Astrocyte (in vitro differentiated cells and primary cell): ENCODE measurements at places on chromosomes 6 and 20.

GRCh38 chr6:160386869-160387530 lies 38.8 kb downstream of the SLC22A3 start:
- no peaks in the 10 kb centered on the region for H3K27me3 ChIP-seq
- no peaks in the 10 kb centered on the region for H3K36me3 ChIP-seq
- H3K4me3 ChIP-seq: no peak overlapping the region
- H3K4me1 ChIP-seq: no peaks in the 10 kb centered on the region
- H3K27ac ChIP-seq: no peak overlapping the region
- no peak for DNase-seq

DNA sequence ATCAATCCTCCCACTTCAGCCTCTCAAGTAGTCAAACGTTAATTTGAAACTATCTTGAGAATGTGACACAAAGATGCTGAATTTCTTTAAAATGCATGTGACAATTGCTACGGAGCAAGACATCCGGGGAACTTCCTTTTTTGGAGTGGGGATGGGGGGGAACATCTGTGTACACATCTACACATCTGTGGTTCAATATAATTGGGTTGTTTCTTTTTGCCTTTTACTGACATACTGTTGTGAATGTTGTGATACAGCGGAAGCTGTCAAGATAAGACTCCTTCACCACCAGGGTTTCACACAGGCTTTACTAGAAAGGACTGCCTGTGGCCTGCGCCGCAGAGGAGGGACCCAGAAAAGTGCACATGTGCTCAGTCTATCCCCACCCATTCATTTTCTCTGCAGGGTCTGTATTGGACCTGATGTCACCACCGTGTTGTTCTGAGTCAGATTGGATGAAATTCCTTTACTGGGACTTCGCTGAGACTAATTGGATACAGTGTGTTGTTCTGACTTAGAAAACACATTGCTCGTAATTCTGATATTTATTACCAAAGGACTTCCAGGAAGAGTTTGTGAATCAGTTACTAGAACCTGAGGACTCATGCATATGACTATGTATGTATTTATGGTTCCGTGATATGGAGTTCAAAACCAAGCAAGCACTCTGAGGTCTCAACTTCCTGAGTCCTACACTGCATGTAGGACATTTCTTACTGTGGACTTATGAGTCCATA lies 98.7 kb upstream of the SGK1 start:
- no peak overlapping the region for H3K4me3 ChIP-seq
- no peaks in the 10 kb centered on the region for H3K27me3 ChIP-seq
- H3K4me1 ChIP-seq: peaks cover 31% of the 10 kb centered on the region
- peak; percentile 75 for DNase-seq
- peak overlapping the region; percentile 77 for H3K27ac ChIP-seq
- H3K36me3 ChIP-seq: no peaks in the 10 kb centered on the region

GRCh38 chr6:20704325-20705025 lies 170.2 kb downstream of the CDKAL1 start:
- no peak overlapping the region for H3K4me3 ChIP-seq
- no peaks in the 10 kb centered on the region for H3K27me3 ChIP-seq
- no peaks in the 10 kb centered on the region for H3K36me3 ChIP-seq
- no peak for DNase-seq
- H3K4me1 ChIP-seq: peaks cover 5% of the 10 kb centered on the region

DNA sequence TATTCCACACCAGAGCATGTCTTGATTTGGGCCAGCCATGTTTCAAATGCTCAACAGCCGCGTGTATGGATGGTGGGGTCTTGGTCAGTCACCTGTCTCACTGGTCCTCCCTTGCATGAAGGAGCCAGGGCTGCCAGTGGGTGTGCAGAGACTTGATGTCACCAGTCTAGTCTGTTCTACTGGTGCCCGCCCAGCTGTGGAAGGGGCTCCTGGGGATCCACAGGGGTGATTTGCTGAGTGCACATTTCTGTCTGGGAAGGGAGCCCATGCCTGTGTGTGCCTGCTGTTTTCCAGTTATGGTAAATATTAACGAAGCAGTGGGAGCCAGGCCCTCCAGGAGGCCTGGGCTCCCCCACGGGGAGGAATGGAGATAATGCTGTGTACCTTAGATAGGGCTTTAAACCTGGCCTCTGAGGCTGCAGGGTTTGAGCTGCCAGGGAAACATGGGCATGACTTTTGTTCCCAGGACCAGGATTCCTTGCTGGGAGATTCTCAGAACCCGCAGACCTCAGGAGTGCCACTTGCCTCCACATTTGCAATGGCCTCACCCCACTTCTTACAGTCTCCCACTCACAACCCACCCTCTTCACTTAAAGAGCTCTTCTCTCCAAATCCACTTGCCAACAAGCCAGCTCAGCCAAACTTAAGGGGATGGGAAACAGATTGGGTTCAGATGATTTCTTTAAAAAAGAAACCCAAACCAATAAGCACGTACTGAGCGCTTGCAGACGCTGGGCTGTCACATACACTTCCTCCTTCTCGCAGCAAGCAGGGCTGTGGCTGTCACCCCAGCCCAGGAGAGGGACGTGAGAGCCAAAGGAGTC lies 54.1 kb downstream of the VEGFA start:
- DNase-seq: no peak
- H3K27ac ChIP-seq: no peak overlapping the region
- H3K36me3 ChIP-seq: no peaks in the 10 kb centered on the region
- peaks cover 27% of the 10 kb centered on the region for H3K27me3 ChIP-seq

- H3K4me1 ChIP-seq: peaks cover under 1% of the 10 kb centered on the region
- H3K4me3 ChIP-seq: no peak overlapping the region
- H3K27me3 ChIP-seq: no peaks in the 10 kb centered on the region
- no peak for DNase-seq
- H3K27ac ChIP-seq: no peak overlapping the region
Measured at GRCh38 chr6:151351731-151352130, 39.6 kb downstream of the ZBTB2 start.

GRCh38 chr6:75421316-75422023 lies 72.1 kb downstream of the FILIP1 start:
- peaks cover 4% of the 10 kb centered on the region for H3K4me1 ChIP-seq
- H3K36me3 ChIP-seq: no peaks in the 10 kb centered on the region
- no peaks in the 10 kb centered on the region for H3K27me3 ChIP-seq
- H3K27ac ChIP-seq: no peak overlapping the region
- DNase-seq: no peak
- H3K4me3 ChIP-seq: no peak overlapping the region

GRCh38 chr20:19761326-19761725 lies 3.3 kb downstream of the RIN2 start:
- no peaks in the 10 kb centered on the region for H3K27me3 ChIP-seq
- peaks cover 10% of the 10 kb centered on the region for H3K4me1 ChIP-seq
- no peaks in the 10 kb centered on the region for H3K36me3 ChIP-seq
- H3K27ac ChIP-seq: no peak overlapping the region
- DNase-seq: no peak
- no peak overlapping the region for H3K4me3 ChIP-seq

- peak overlapping the region; percentile 95 for H3K27ac ChIP-seq
- DNase-seq: peak; percentile 55
- peaks cover 11% of the 10 kb centered on the region for H3K36me3 ChIP-seq
- H3K4me1 ChIP-seq: peaks cover 18% of the 10 kb centered on the region
Measured at GRCh38 chr6:139376604-139377218, 2.3 kb upstream of the CITED2 start.

GRCh38 chr20:2152317-2152716 lies 50.7 kb downstream of the STK35 start:
- H3K27me3 ChIP-seq: no peaks in the 10 kb centered on the region
- no peaks in the 10 kb centered on the region for H3K36me3 ChIP-seq
- no peak overlapping the region for H3K27ac ChIP-seq
- no peak overlapping the region for H3K4me3 ChIP-seq

- H3K27ac ChIP-seq: no peak overlapping the region
- no peaks in the 10 kb centered on the region for H3K27me3 ChIP-seq
- H3K4me1 ChIP-seq: peaks cover 2% of the 10 kb centered on the region
- no peak overlapping the region for H3K4me3 ChIP-seq
- no peak for DNase-seq
- H3K36me3 ChIP-seq: peaks cover 5% of the 10 kb centered on the region
Measured at GRCh38 chr6:125906158-125906998, 50.2 kb upstream of the HINT3 start.

DNA sequence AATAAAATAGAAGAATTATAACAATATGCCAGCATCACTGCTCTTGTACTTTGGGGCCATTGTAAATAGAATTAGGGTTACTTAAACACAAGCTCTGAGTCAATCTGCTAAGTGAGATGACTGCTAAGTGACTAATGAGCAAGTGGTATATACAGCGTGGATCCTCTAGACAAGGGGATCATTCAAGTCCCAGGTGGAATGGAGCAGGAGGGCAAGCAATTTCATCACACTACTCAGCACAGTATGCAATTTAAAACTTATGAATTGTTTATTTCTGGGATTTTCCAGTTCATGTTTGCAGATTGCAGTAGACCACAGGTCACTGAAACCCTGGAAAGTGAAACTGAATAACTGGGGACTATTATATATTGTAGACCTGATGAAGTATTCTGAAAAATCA lies 235.3 kb downstream of the BTBD3 start:
- H3K36me3 ChIP-seq: no peaks in the 10 kb centered on the region
- H3K4me3 ChIP-seq: no peak overlapping the region
- peaks cover 3% of the 10 kb centered on the region for H3K4me1 ChIP-seq
- peak; percentile 51 for DNase-seq
- no peaks in the 10 kb centered on the region for H3K27me3 ChIP-seq

DNA sequence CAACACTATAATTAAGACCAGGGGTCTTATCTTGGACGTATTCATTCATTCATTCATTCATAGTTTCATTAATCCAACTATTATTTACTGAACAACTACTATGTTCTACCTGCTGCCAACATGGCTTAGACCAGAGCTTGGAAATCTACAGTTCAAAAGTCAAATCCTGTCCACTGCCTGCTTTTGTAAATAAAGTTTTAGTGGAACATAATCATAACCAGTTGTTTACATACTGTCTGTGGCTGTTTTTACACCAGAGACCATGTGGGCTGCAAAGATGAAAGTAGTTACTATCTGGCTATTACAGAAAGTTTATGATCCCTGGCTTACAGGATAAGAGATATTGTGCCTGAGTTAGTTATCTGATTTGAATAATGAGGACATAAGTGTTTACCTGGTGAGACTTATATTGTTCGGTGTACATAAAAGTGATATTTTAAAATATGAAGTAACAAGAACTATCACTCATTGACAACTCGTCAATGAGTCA lies 567.7 kb downstream of the TFAP2B start:
- H3K36me3 ChIP-seq: no peaks in the 10 kb centered on the region
- no peaks in the 10 kb centered on the region for H3K27me3 ChIP-seq
- H3K27ac ChIP-seq: no peak overlapping the region
- DNase-seq: no peak
- H3K4me1 ChIP-seq: no peaks in the 10 kb centered on the region

DNA sequence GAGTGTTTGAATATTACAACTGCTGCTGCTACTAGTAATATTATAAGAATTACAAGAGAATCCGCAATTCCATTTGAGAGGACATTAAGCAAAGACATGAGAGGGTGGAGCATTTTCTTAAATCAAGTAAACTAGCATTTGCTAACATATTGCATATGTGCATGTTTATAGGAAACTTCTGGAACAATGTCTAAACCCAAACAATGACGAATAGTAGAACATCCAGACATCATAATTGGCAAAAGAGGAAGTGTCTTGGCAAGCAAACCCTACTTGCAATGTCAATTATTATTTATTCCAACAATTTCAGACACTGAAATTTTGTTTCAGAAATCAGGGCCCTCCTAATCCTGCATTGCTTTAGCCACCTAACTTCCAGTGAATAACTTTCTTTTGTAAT lies 1155.3 kb upstream of the GJE1 start:
- no peak for DNase-seq
- H3K27me3 ChIP-seq: no peaks in the 10 kb centered on the region
- no peak overlapping the region for H3K27ac ChIP-seq
- no peak overlapping the region for H3K4me3 ChIP-seq
- H3K4me1 ChIP-seq: peaks cover 15% of the 10 kb centered on the region
- no peaks in the 10 kb centered on the region for H3K36me3 ChIP-seq
